Esophagus muscularis mucosa (tissue), 4 donors: ENCODE measurements at places on chromosomes 6 and 20. TPM values are rescaled to one million over a fixed set of nuclear protein-coding genes. Genes with fewer than 3 reads are reported as not detected.
A peak's percentile ranks its signal among the peaks of the same experiment; 100 is the strongest.

DNA sequence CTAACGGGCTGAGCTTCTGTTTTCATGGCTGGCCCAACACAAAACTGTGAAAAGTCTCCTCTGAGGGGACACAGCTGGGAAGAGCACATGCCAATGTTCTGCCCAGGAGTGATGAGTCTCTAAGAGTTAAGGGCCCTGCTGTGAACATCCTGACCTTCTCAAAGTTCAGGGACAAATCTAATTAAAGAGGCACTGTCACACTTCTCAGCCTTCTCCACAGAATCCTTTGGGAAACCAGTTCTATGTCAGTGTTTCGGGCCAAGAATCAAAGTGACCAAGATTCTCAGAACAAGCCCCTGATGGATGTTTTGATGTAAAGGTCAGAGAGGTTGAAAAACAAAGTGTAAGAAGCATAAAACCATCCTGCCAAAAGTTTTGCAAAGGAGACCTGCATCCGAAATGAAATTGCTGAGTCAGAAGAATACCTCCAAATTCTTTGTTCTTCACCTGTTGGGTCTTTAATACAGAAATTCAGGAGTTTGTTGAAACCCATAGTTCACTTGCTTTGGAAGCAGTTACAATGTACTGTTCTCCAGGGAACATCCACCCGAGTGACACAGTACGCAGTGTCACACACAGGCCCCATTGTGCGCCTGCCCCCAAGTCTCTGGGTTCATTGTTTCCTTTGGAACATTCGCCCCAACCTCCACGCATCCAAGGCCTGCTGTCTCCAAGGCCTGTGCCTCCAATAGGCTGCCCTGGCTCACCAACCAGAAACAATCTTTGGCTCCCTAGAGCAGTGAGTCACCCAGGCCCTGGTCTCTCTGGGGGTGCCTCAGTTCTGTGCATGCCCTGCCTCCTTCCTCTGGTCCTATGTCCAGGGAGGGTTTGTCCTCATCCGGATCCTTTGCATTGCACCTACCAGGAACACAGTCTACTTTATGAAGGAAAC is 65.5 kb upstream of the QKI start:
- DNase-seq: no peak

- no peak for DNase-seq
Observed at GRCh38 chr20:11958855-11959254, 41.2 kb downstream of the BTBD3 start.

GRCh38 chr6:32932132-32932868 is 8.5 kb downstream of the HLA-DMB start:
- no peak for DNase-seq

- no peak for DNase-seq
Observed at GRCh38 chr20:43987531-43987930, 72.9 kb downstream of the TOX2 start.

GRCh38 chr6:45835721-45836437 is 179.8 kb downstream of the CLIC5 start:
- DNase-seq: no peak

GRCh38 chr20:17790296-17790695 is 90.5 kb downstream of the BANF2 start:
- no peak for DNase-seq

GRCh38 chr20:7492257-7492656 is 448.0 kb downstream of the HAO1 start:
- DNase-seq: no peak

- no peak for DNase-seq
Observed at GRCh38 chr20:396252-396618, 11.9 kb upstream of the RBCK1 start.

The PLTP gene
- 342 TPM for total RNA-seq

The CFAP61 gene
- total RNA-seq: not detected

DNA sequence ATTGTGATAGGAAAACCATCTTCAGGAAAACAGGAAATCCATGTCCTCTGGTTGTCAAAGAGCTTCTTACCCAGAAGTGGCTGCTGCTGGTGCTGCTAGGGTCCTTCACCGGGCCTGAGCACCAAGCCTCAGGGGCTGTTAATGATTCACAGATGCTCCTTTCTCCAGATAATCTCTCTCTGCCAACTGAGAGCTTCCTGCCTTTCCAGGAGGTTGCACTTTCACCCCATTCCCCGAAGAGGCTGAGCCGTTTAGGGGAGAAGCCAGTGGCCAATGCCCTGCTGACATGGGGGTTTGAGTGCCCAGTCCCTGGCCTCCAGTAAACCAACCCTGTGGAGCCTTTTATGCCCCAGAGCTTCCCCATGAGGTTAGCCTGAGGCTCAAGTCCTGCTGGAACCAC is 122.4 kb downstream of the CBLN4 start:
- DNase-seq: no peak

GRCh38 chr20:24257171-24257570 is 212.3 kb upstream of the SYNDIG1 start:
- no peak for DNase-seq

DNA sequence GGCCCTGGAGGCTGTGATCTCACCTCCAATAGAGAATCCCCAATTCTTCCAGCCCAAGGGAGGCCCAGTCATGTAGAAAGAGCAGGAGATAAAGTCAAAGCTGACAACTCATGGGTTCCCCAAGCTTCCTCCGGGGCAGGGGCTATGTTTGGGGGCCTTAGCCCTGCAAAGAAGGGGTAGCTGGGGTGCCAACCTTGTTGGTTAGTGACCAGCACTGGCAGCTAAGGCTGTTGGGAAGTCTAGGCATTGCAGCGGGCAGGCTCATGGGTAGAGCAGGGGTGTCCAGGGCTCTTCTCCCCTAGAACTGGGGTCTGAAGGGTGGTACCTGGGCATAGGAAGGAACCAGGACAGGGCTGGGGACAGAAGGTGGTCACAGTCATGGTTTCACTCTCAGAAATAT is 36.4 kb downstream of the TGM2 start:
- no peak for DNase-seq

DNA sequence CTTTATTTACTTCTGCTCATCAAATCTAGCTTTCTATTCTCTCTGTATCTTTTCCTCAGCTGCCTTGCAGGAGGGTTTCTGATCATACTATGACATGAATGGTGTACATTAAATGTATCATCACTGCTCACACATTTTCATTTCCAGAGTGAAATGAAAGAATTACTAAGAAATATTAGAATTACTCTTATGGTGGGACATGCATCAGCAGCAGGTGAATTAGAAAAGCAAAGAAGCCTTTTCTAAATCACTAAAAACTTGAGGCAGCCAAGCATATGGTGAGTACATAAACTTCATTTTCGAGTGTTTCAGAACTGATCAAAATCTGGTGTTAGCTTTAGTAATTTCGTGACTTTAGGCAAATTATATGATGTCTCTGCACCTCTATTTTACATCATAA is 23.6 kb downstream of the IL17A start:
- no peak for DNase-seq

DNA sequence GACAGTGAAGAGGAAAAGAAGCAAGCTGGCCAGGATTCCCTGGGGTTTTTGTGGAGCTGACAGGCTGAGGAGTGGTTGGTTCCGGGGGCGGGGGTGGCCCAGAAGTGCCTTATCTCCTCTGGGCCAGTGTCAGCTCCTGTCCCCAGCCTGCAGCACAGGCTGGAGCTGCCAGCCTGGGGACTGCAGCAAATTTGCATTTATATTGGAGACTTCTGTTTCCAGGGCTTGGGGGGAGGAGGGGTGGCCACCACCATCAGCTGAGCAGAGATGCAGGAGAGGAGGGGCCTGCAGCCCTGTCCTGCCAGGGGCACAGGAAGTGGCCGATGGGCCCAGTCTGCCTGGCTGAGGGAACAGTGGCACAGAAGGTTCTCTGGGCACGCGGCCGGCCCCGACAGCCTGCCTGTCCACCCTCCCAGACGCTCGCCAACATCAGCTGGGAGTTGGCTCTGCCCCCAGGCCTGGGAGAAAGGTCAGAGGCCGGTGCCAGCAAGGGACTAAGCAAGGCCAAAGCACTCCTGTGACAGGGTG is 24.3 kb upstream of the SCRT2 start:
- DNase-seq: no peak

DNA sequence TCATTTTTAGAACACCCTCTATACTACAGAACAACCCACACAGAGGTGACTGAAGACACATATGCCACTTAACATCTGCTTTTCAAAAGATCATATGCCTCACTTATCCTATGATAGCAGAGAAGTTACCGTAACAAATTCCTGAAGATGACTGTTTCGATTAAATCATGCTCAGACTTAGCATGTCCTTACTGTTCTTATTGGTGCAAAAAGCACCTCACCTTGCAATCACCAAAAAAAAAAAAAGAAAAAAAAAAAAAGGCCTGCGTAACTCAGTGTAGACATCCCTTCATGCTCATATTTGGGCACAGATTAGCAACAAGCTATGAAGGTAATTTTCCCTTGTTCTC is 17.7 kb upstream of the DST start:
- DNase-seq: no peak

The PRICKLE4 gene
- 3.8 TPM for total RNA-seq

DNA sequence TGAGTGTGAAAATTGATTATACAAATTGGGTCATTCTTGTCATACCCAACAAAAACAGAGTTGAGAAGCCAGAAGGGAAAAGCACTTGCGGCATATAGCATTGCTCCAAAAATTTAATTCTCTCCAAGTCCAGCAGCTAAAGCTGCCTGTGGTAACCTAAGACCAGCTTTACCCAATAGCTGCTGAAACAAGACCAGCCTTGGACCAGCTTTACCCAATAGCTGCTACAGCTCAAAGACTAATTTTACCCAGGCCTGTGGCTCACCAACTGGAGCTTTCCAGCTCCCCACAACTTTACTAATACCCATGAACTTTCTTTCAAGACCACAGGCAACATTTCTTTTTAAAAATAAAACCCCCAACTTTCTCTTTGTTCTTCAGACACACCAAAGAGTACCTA is 32.8 kb upstream of the ZNF133 start:
- no peak for DNase-seq

DNA sequence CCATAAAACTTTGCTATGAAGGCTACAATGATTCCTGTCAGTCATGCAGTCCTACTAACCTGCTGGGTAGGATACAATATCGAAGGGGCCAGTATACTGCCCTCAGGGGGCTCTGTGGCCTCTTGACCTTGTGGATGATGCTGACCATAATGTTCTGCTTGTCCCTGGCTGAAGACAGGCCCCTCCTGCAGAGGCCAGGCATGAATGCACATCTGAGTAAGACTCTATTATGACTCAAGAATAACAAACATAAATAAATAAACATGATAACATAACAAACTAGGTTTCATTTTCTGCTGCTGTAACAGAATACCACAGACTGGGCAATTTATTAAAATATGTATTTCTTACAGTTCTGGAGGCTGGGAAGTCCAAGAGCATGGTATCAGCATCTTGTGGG is 44.0 kb upstream of the POU5F1 start:
- no peak for DNase-seq

The SLC22A7 gene
- not detected for total RNA-seq

The SSTR4 gene
- total RNA-seq: not detected

GRCh38 chr6:149342525-149342924 is 25.0 kb downstream of the TAB2 start:
- DNase-seq: no peak

- DNase-seq: no peak
Observed at GRCh38 chr6:19803331-19804204, 33.6 kb upstream of the ID4 start.

The C2 gene
- 15.4 TPM for total RNA-seq

GRCh38 chr6:39441986-39442385 is 119.5 kb upstream of the KCNK16 start:
- peak; percentile 53 for DNase-seq

GRCh38 chr6:1708122-1708521 is 98.4 kb downstream of the FOXC1 start:
- DNase-seq: no peak

DNA sequence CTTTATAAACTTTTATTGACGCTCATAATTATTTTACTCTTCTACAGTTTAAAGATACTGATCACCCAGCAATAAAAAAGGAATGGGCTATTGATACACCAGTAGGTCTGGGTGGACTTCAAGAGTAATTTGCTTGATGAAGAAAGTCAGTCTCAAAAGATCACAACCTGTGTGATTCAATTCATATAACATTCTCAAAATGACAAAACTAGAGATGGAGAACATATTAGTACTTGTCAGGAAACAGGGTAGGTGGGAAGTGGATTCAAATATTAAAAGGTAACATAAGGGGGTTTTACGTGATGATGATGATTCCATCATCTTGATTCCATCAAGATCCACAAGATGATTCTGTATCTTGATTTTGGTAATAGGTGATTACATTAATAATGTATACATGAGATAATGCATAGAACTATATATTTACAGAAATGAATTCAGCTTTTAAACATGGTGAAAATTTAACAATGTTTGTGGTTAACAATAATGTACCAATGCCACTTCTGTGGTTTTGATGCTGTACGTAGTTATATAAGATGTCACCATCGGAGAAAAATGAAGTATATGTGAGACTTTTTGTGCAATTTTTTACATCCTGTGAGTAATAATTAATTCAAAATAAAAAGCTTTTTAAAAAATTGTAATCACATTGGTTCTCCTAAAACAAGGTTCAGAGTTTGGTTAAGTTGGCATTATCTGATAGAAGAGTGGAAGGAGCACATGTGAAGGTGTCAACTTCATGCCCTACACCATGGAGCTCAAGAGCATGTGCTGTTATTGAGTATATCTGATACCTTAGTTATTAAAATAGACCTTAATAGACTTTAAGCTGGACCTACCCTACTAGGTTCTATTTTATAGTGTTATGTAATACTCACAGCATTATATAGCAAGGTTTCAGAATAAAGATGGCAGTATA is 66.3 kb upstream of the DYNLRB1 start:
- no peak for DNase-seq

The AGPAT4 gene
- total RNA-seq: 12.6 TPM

- no peak for DNase-seq
Observed at GRCh38 chr6:42106112-42107023, 36.1 kb downstream of the C6orf132 start.

The CCNC gene
- total RNA-seq: 27.4 TPM

- DNase-seq: no peak
Observed at GRCh38 chr6:22601984-22602383, 32.6 kb downstream of the HDGFL1 start.

DNA sequence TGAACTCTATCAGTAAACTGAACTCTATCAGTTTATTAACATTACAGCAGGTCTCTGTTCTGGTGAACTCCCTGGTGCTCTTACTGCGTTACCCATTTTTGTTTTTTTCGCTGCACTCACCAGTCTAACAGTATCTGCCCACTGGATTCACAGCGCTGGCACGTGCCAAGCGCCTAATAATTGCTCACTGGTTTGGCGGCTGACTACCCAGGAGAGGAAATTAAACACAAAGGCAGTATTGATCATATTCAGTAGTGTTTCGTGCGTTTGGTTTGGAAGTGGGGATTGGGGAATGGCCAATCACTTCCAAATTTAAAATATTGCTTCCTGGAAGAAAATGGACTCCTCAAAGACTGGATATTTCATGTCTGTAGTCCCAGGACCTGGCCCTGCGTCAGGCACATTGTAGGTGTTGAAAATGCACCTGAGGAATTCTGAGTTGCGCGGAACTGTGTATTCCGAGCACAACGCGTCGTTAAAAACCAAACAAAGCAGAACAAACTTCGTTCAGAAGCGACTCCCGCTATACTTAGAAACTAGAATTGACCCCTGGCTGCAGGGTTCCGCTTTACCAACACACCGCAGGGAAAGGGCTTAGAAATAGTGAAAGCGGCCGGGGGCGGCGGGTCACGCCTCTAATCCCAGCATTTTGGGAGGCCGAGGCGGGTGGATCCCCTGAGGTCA is 1.1 kb upstream of the RPS12 start:
- no peak for DNase-seq
